Heart left ventricle (tissue), 16 donors: ENCODE measurements at places on chromosomes 1 and 21.

- no peaks in the 10 kb centered on the region for H3K36me3 ChIP-seq
- H3K4me1 ChIP-seq: peaks cover 20% of the 10 kb centered on the region
- no peak overlapping the region for H3K4me3 ChIP-seq
- no peak for DNase-seq
- no peak overlapping the region for H3K27ac ChIP-seq
These were observed 27.5 kb downstream of the TRIM45 start for GRCh38 chr1:117093870-117094621.

GRCh38 chr1:55490547-55490946 is 275.4 kb upstream of the USP24 start:
- no peaks in the 10 kb centered on the region for H3K4me1 ChIP-seq
- H3K36me3 ChIP-seq: no peaks in the 10 kb centered on the region
- H3K4me3 ChIP-seq: no peak overlapping the region
- H3K27me3 ChIP-seq: no peaks in the 10 kb centered on the region
- DNase-seq: no peak

DNA sequence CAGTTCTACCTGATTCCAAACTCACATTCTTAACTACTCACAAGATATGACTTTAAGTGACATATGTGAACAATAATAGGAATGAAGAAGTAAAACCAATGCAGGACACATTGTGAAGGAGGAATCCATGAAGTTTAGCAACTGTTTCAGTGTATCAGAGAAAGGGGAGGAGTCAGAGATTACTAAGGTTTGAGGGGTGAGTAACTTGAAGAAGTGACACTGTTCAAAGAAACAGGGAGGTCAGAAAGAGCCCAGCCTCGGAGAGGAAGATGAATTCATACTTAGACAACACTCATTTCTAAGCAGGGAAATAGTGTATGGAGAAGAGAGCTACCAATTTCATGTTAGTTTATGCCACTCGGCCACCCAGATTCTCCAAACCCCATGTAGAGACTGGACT is 28.2 kb upstream of the RPF1 start:
- H3K4me1 ChIP-seq: no peaks in the 10 kb centered on the region
- no peak overlapping the region for H3K27ac ChIP-seq

GRCh38 chr1:162385280-162385623 is 3.7 kb downstream of the C1orf226 start:
- H3K4me3 ChIP-seq: no peak overlapping the region
- H3K27me3 ChIP-seq: no peaks in the 10 kb centered on the region
- H3K36me3 ChIP-seq: no peaks in the 10 kb centered on the region
- H3K4me1 ChIP-seq: no peaks in the 10 kb centered on the region

DNA sequence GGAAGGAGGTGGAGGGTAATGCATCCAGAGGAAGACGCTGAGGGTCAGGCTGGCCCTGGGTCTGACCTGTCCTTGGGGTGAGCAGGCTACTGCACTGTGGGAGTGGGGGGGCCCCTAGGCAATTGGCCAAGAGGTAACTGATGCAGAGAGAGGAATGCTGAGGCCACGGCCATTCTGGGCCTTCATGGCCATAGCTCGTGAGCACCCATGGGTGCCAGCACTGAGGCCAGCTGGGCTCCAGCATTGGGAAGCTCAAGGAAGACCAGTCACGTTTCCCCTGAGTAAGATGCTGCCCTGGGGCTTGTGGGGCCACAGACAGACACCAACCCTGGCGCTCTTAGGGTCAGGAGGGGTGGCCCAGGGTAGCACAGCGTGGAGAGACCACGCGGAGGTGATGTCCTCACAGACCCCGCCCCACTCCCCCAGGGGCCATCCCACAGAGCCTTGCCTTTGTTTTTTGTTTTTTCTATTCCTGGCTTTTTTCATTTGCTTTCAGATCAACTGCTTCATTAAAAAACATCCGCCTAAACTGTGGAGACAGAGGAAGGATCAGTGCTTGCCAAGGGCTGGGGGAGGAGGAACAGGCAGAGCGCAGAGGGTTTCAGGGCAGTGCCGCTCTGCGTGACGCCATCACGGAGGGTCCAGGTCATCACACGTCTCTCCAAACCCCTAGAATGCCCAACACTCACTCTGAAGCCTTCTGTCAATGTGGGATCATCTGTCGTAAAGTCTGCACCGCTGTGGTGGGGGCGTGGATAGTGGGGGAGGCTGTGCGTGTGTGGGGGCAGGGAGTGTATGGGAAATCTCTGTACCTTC is 61.1 kb downstream of the SIK1 start:
- H3K4me3 ChIP-seq: no peak overlapping the region
- no peaks in the 10 kb centered on the region for H3K27me3 ChIP-seq
- H3K36me3 ChIP-seq: no peaks in the 10 kb centered on the region

DNA sequence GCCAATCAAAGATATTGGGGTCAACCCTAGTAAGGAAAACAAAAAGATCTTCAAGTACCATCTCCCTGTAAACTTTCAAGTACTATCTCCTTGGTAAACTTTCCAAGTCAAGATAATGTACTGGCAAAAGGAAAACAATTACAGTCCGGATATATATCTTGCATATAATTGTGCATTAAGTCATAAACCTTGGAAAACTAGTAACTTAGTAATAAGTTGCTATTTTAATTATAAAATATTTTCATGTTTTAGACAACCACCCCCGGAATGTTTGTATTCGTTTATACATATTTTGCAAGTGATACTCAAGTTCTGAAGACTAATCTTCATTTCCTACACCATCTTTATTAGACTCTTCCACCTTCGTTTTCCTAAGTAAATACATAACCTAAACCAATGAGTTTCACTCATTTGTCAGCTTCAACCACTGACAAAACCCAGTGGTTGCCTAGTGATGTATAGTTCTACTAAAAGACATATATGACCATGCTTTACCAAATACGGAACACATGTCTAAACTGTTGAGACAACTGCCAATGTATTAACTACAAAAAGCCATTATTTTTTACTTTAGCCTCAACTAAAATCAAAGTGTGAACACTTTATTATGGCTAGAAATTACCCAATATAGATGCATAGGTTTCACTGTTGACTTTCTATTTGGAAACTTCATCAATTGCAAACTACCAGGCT is 1.7 kb downstream of the AKT3 start:
- no peaks in the 10 kb centered on the region for H3K36me3 ChIP-seq
- peak overlapping the region; percentile 89 for H3K4me3 ChIP-seq
- DNase-seq: no peak
- H3K4me1 ChIP-seq: peaks cover 8% of the 10 kb centered on the region
- peak overlapping the region; percentile 97 for H3K27ac ChIP-seq

GRCh38 chr1:74396933-74397332 is 115.5 kb downstream of the LRRC53 start:
- H3K27me3 ChIP-seq: no peaks in the 10 kb centered on the region
- H3K4me1 ChIP-seq: peaks cover 54% of the 10 kb centered on the region
- H3K36me3 ChIP-seq: no peaks in the 10 kb centered on the region
- peak overlapping the region; percentile 44 for H3K27ac ChIP-seq

GRCh38 chr1:97047421-97047793 is 325.8 kb downstream of the PTBP2 start:
- peak; percentile 28 for DNase-seq
- no peak overlapping the region for H3K4me3 ChIP-seq
- H3K4me1 ChIP-seq: no peaks in the 10 kb centered on the region
- H3K36me3 ChIP-seq: no peaks in the 10 kb centered on the region
- H3K27ac ChIP-seq: no peak overlapping the region

- no peaks in the 10 kb centered on the region for H3K27me3 ChIP-seq
- H3K4me1 ChIP-seq: peaks cover 23% of the 10 kb centered on the region
- DNase-seq: no peak
- no peak overlapping the region for H3K27ac ChIP-seq
These were observed 168.2 kb downstream of the RASAL2 start for GRCh38 chr1:178262120-178262500.

- H3K4me3 ChIP-seq: no peak overlapping the region
- DNase-seq: no peak
- H3K4me1 ChIP-seq: peaks cover 5% of the 10 kb centered on the region
These were observed 20.7 kb downstream of the PDIK1L start for GRCh38 chr1:26132128-26132833.

- no peaks in the 10 kb centered on the region for H3K27me3 ChIP-seq
- peak overlapping the region; percentile 16 for H3K4me3 ChIP-seq
- peaks cover 86% of the 10 kb centered on the region for H3K4me1 ChIP-seq
- DNase-seq: peak; percentile 72
These were observed 72.3 kb downstream of the RGL1 start for GRCh38 chr1:183877053-183877720.

GRCh38 chr1:82901118-82901517 is 1097.8 kb downstream of the TTLL7 start:
- no peak overlapping the region for H3K27ac ChIP-seq
- DNase-seq: no peak
- H3K4me1 ChIP-seq: no peaks in the 10 kb centered on the region

DNA sequence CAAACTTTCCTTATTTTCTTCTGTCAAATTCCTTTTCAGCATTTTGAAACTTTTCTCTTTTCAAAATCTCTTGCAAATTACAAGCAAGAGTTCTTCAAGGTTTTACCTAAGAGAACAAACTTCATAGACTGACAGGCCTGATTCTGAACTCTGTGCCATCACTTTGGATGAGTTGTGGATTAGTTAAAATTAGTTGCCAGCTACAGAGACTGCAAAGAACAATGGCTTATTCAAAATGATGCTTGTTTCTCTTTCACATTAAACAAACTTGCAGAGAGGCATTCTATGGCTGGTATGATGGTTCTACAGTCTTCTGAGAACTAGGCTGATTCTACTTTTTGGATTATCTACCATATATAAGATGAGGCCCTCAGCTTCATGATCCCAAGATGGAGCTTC is 3.8 kb downstream of the LRRC8B start:
- H3K4me3 ChIP-seq: no peak overlapping the region
- no peaks in the 10 kb centered on the region for H3K27me3 ChIP-seq
- H3K4me1 ChIP-seq: peaks cover 61% of the 10 kb centered on the region
- no peak for DNase-seq
- no peak overlapping the region for H3K27ac ChIP-seq

DNA sequence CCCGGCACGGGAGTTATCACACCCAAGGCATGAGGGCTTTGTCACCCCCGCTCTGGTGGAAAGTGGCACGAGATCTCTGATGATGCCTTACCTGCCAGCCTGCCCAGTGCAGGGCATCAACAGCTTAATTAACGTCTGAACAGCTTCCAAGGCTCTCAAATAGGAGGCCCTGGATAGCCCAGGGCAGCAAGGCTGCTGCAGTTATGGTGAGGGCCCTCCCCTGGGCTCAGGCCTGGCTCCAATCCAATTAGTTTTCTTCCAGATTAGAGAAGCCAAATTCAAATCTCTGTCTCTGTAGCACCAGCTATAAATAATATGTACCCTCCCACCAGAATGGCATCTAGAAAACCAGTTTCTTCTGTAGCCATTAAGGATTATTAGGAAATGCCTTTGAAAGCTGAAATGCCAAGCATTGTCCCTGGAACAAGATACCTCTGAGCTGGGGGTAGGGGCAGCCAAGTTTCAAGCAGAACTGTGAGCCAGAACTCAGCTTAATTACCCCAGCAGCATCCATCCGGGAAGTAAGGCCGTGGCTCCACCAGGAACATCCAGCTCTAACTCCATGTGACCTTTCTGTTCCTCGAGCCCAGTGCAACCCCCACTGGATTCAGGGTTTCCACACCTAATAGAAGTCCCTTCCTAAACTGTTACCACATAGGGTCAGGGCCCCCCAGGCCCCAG is 12.5 kb downstream of the QSOX1 start:
- no peak for DNase-seq
- H3K4me3 ChIP-seq: no peak overlapping the region
- peaks cover 29% of the 10 kb centered on the region for H3K4me1 ChIP-seq
- H3K27ac ChIP-seq: peak overlapping the region; percentile 82

DNA sequence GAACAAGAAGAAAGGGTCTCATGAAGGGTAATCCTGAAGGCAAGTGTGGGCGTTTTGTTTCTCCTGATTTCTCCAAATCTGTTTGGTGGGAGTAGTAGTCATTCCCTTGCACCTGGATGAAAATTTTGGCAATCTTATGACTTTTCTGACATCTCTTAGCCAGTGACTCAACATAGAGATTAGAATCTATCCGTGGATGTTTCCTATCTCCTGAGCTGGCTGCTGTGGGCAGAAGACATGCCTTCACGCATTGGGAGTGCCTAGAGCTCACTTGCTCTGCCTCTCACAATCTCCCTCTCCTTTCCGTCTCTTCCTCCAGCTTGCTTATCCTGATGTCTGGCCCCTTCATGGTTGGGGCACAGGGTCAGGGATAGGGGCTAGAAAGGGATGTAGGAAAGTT is 174.2 kb upstream of the NFIA start:
- DNase-seq: no peak
- H3K27ac ChIP-seq: no peak overlapping the region
- no peaks in the 10 kb centered on the region for H3K27me3 ChIP-seq

DNA sequence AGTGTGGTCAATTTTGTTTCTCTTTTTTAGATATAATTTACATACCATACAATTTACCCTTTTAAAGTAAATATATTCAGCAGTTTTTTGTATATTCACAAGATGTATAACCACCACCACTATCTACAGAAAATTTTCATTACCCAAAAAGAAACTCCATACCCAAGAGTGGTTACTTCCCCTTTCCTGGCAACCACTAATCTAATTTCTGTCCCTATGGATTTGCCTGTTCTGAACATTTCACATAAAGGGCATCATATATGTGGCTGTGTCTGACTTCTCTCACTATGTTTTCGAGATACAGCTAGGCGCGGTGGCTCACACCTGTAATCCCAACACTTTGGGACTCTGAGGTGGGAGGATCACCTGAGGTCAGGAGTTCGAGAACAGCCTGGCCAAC is 13.6 kb downstream of the PACC1 start:
- no peak for DNase-seq
- H3K27me3 ChIP-seq: no peaks in the 10 kb centered on the region
- no peak overlapping the region for H3K27ac ChIP-seq
- H3K36me3 ChIP-seq: no peaks in the 10 kb centered on the region

- no peak within 1 kb of the TSS for H3K27ac ChIP-seq
- no peak for DNase-seq
- H3K36me3 ChIP-seq: no peaks in the 10 kb centered on the region
- H3K4me3 ChIP-seq: no peak within 1 kb of the TSS
- no peaks in the 10 kb centered on the region for H3K4me1 ChIP-seq
- H3K27me3 ChIP-seq: peaks cover 61% of the 10 kb centered on the region
These were observed at the start of gene WNT3A for GRCh38 chr1:228006786-228007048. WNT3A (plus strand) TSS chr1:228006998; CDS start chr1:228007129, 131 bp downstream.

GRCh38 chr1:238177960-238178645 is 287.4 kb upstream of the ZP4 start:
- H3K27ac ChIP-seq: no peak overlapping the region
- no peaks in the 10 kb centered on the region for H3K4me1 ChIP-seq
- no peaks in the 10 kb centered on the region for H3K27me3 ChIP-seq
- DNase-seq: no peak
- no peaks in the 10 kb centered on the region for H3K36me3 ChIP-seq

GRCh38 chr1:41381692-41382479 is 20.7 kb downstream of the FOXO6 start:
- peaks cover 14% of the 10 kb centered on the region for H3K27me3 ChIP-seq
- peak overlapping the region; percentile 85 for H3K27ac ChIP-seq
- peaks cover 3% of the 10 kb centered on the region for H3K36me3 ChIP-seq
- peaks cover 4% of the 10 kb centered on the region for H3K4me1 ChIP-seq
- peak overlapping the region; percentile 39 for H3K4me3 ChIP-seq
- no peak for DNase-seq

GRCh38 chr1:183473217-183473536 is 878 bp downstream of the SMG7 start:
- no peak for DNase-seq
- peak overlapping the region; percentile 90 for H3K4me3 ChIP-seq
- no peaks in the 10 kb centered on the region for H3K36me3 ChIP-seq
- no peaks in the 10 kb centered on the region for H3K27me3 ChIP-seq
- H3K4me1 ChIP-seq: peaks cover 50% of the 10 kb centered on the region
- no peak overlapping the region for H3K27ac ChIP-seq

GRCh38 chr1:68497358-68497698 is 446 bp upstream of the DEPDC1 start:
- H3K4me3 ChIP-seq: peak overlapping the region; percentile 64
- DNase-seq: no peak
- H3K27me3 ChIP-seq: no peaks in the 10 kb centered on the region
- no peak overlapping the region for H3K27ac ChIP-seq
- H3K36me3 ChIP-seq: no peaks in the 10 kb centered on the region
